ENCODE measurements at places on chromosomes 6 and 20.

- no peak for DNase-seq
These were observed 399.5 kb upstream of the SYNCRIP start for GRCh38 chr6:86042214-86042613.

- no peak for DNase-seq
These were observed 13.8 kb upstream of the BLOC1S5 start for GRCh38 chr6:8077991-8078390.

DNA sequence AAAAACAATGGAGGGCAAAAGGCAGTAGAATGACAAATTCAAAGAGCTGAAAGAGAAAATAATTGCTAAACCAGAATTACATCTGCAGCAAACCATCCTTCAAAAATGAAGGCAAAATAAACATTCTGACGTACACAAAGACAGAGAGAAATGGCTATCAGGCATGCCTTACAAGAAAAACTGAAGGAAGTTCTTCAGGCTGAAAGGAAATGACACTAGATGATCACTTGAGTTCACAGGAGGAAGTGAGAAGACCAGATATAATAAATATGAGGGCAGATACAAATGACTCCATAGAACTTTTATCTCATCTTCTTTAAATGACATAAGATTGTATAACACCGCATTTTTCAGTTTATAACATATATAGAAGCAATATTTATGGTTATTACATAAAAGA lies 30.0 kb downstream of the DZANK1 start:
- DNase-seq, result no peak

DNA sequence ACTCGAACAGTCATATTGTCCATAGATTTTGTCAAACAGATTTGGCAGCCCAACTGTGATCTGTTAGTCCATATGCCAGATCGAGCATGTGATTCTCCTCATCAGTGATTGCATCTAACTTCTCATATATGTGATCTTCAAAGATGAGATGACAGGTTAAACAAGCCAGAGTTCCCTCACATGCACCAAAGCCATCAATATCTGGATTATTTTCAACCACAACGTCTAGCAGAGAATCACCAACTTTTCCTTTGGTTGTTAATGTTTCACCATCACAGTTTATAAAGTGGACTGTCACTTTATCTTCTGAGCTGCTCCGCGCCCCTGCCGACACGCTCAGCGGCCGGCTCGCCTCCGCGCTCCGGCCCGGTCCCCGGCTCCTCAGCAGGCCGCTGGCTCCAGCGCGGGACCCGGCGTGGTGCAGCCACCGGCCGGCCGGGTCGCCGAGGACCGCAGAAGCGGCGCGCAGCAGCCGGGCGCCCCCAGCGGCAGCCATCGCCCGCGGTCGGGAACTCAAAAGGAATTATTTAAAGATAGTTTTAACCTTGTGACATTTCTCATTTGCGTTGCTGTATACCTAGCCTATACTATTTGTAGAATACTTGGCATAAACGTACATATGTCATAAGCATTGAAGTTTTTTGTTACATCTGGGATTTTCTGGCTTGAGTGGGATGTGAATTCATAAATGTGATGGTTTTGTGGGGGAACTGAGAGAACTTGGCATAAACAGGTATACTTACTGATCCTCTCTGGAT lies 40.1 kb upstream of the DYNLRB1 start:
- no peak for DNase-seq

- no peak for DNase-seq
These were observed 1.7 kb upstream of the TOMM34 start for GRCh38 chr20:44961870-44962267.

- no peak for DNase-seq
These were observed 57.6 kb upstream of the FRMD1 start for GRCh38 chr6:168136622-168137021.

DNA sequence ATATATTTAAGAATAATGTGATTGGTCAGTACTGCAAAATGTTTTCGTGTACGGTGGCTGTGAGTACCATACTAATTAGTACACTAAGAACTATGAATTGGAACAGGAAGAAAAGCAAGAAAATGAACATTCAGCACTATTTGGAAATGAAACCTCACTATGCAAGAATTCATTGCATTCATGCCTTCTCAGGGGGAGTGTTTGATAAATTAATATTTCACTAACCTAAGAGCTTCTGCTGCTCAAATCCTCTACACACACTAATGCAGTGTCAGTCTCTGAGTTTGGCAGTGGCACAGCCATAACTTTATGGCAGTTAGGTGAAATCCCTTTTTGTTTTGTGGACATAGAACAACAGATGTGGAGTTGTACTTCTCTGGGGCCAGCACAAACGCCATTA lies 60.1 kb downstream of the SLC16A10 start:
- DNase-seq, result no peak

DNA sequence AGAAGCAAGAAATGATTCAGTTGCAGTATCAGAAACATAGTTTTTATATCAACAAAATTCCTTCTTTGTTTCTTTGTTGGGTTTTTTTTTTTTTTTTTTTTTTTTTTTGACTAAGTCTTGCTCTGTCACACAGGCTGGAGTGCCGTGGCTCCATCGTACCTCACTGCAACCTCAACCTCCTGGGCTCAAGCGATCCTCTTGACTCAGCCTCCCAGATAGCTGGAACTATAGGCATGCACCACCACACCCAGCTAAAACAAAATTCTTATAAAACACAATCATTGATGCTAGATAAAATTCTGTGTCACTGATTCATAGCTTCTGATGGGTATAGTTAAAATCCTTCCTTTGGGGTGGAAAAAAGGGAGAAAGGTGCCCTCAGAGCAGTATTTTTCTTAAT lies 110.3 kb upstream of the TNFAIP3 start:
- DNase-seq, result no peak

DNA sequence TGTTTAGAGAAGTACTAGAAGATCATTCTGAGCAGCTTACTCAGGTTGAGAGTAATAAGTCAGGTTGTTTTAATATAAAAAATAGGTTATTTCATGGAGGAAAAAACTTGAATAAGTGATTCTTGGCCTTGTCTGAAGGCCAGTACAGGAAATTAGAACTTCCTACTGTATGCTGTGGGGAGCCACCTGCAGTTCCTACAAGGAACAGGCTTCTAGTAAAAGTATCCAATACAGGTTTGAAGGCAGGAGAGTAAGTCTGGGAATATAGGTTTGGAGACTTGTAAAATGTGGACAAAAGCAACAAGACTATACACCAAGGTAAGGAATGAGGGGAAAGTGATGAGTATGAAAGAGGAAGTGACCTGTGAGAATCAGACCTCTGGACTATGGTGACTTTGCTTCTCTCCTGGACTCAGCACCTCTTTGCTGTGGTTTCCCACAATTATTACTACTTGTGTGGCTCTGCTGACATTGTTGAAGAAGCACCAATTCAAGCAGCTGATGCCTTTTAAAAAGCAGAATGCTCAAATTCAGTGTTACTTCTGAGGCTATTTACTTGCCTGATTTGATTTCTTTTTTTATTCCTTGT lies 278.6 kb downstream of the TBC1D7 start:
- no peak for DNase-seq

DNA sequence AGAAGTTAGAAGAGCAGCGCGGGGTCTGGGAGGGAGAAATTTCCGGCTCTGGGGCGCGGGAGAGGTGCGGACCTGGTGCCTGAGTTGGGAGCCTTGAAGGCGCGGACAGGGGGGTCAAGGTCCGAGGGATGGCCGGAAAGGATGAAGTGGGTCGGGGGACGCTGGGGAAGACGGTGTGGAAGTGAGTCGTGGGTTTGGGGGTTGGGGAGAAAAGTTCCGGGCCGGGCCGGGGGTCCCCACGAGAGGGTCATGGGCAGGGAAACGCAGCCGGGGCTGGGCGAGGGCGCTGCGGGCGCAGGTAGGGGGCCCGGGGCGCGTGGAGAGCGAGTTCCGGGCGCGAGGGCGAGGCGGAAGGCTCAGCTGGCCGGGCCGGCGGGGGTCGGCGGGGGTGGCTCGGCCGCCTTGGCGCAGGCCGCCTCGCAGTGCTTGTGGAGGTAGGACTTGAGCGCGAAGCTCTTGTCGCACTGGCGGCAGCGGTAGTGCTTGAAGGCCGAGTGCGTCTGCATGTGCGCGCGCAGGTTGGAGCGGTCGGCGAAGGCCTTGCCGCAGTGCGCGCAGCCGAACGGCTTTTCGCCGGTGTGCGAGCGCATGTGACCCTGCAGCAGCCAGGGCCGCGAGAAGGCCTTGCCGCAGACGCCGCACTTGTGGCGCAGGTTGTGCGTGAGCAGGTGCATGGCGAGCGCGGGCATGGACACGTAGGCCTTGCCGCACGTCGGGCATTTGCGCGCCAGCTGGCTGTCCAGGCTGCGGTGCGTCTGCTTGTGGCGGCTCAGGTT lies 10.5 kb upstream of the SRXN1 start:
- DNase-seq, result no peak

- DNase-seq, result no peak
These were observed 84.9 kb downstream of the THBS2 start for GRCh38 chr6:169168706-169169105.

- DNase-seq, result no peak
These were observed 393.8 kb downstream of the SMOC2 start for GRCh38 chr6:168834801-168835200.

GRCh38 chr6:33683051-33683571 lies 28.4 kb downstream of the UQCC2 start:
- DNase-seq, result no peak

GRCh38 chr6:85705220-85705619 lies 62.5 kb upstream of the SYNCRIP start:
- DNase-seq, result no peak

DNA sequence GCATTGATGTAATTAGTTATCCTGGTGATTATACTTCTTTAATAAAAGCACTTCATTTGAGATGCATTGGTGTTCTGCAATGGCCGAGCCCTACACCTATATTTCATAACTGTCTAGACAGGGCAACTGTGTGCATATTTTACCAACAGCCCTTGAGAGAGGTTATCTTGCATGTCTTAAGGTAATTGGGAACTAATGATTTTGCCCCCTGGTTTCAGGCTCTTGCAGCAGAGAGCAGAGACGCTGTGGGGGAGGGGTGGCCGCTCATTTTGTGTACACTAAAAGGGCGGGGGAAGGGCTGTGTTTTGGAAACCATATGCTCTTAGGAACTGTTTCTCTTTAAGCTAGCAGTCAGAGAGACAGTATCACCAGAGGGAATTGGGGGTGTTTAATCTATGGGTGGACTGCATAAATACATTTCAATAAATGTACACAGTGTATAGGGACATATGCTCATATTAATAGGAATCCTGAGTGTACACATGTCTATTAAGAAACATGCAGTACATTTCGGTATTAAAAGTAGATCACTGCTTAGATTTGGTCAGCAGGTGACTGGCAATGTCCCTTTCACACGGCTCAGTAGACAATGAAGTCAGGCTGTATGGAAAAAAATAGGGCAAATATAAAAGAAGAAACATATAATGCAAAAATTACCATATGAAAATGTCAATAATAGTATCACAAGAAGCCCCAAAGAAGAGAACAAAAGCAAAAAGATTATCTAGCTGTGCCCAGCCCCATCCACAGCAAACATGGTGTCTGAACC lies 402.9 kb upstream of the CITED2 start:
- no peak for DNase-seq

- no peak for DNase-seq
These were observed 10.5 kb downstream of the TNFAIP3 start for GRCh38 chr6:137877606-137878005.

GRCh38 chr6:10545482-10545881 lies 24.3 kb downstream of the GCNT2 start:
- no peak for DNase-seq

DNA sequence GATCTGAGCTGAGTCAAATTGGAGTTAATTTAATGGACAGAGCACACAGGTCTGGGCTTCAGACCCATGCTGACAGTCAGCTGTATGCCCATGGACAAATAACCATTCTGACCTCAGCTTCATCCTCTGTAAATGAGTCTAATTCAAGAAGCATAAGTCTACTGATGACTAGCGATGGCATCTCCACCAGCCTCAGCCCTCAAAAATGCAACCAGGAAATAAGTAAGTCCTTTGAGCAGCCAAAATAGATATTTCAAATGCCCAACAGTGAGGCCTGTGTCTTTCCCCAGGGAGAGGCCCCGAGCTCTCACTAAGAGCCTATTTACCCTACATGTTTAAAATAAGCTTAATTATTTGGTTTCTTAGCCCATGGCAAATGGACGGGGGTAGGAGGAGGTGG lies 114.2 kb upstream of the MTHFD1L start:
- no peak for DNase-seq

GRCh38 chr6:145260484-145261175 lies 474.7 kb downstream of the EPM2A start:
- no peak for DNase-seq

DNA sequence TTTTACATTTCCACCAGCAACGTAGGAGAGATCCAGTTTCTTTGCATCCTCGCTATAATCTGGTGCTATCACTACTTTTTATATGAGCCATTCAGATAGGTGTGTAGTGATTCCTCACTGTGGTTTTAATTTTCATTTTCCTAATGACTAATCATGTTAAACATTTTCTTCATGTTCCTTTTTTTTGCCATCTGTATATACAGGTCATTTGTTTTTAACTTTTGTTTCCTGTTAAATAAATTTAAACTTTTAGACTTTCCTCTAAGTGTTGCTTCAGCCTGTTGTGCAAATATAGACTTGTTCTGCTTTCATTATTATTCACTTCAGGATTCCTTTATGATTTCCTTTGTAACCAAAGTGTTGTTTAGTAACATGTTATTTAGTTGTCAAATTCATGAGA lies 697.4 kb downstream of the PTPRT start:
- DNase-seq, result no peak

DNA sequence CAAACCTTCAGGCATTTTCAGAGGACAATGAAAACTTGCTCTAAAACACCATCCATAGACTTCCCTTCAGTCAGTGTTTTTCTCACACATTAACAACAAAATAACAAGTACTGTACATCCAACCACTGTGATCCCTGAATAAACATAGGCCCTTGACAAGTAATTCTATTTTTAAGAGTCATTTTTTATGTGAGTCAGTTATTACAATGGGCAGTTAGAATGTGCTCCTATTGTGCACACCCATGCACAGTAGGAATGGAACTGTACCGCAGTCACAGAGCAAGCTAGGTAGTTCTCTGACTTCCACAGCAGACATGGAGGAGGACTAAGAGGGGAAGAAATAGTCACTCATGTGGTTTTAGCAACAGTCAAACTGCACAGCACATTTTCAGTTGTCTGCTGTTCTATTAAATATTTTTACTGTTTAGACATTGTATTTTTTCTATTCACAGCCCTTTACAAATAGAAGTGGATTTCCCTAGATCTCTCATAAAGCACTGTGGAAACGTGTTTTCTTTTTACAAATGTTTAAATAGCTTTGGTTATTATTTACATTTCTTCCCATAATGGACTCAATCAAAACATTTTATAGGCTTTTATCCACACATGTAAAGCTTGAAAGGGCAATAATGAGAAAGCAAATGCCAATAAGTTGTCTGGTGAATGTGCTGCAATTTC lies 100.4 kb downstream of the JAG1 start:
- no peak for DNase-seq
